Neural crest cell (in vitro differentiated cells): ENCODE measurements at places on chromosomes 2 and 18. TPM values are rescaled to one million over a fixed set of nuclear protein-coding genes. Genes with fewer than 3 reads are reported as not detected.
A peak's percentile ranks its signal among the peaks of the same experiment; 100 is the strongest.

The UPP2 gene
- not detected in 2 replicates for total RNA-seq

The TEKT4 gene
- not detected in 2 replicates for total RNA-seq

The TMSB10 gene
- total RNA-seq = 1,431 and 1,563 TPM in 2 replicates

DNA sequence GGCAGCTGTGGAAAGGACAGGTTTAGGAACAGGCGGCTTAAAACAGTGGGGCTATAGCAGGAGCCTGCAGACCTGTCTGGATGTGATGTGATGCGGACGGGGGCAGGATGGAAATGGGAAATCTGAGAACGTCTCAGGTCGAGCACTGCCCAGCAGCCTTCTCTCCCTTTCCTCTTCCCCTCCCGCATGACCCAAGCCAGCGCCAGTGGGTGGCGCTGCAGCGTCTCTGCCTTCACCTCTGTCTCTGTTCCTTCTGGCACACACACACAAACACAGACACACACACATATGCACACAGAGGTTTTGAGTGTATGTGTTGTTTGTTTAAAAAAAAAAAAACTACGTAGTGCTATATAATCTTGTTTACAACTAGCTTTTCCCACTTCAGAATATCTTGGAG is 82.0 kb upstream of the SLC66A3 start:
- no peaks in the 10 kb centered on the region for H3K36me3 ChIP-seq
- H3K27ac ChIP-seq = peak overlapping the region; percentile 51
- peaks cover 8% of the 10 kb centered on the region for H3K27me3 ChIP-seq
- H3K4me1 ChIP-seq = peaks cover 26% of the 10 kb centered on the region
- no peak overlapping the region for H3K4me3 ChIP-seq
- DNase-seq = peak; percentile 63

- no peak overlapping the region for H3K4me3 ChIP-seq
- peaks cover 5% of the 10 kb centered on the region for H3K4me1 ChIP-seq
- DNase-seq = no peak
- H3K27ac ChIP-seq = no peak overlapping the region
- no peaks in the 10 kb centered on the region for H3K36me3 ChIP-seq
These were observed 141.6 kb upstream of the CYP26B1 start for GRCh38 chr2:72289283-72289682.
